ENCODE measurements at places on chromosomes 2 and 18.

- no peak for DNase-seq
Measured at GRCh38 chr18:24016643-24017042, 2.1 kb downstream of the TTC39C start.

GRCh38 chr18:77959248-77959647, 709.6 kb downstream of the GALR1 start:
- DNase-seq, result no peak

DNA sequence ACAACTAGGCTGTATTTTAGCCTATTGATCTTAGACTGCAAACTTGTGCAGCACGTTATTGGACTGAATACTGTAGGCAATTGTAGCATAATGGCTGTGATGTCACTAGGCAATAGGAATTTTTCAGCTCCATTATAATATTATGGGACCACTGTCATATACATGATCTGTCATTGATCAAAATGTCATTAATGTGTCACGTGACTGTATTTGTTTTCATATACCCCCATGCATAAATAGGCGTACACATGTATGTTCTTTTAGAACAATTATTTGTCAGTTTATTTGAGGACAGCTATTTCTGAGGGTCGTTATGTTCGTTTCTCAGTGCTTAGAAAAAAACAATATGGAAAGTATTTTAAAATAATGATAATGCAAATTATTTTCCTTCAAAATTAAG, 111.9 kb upstream of the CDH2 start:
- no peak for DNase-seq

DNA sequence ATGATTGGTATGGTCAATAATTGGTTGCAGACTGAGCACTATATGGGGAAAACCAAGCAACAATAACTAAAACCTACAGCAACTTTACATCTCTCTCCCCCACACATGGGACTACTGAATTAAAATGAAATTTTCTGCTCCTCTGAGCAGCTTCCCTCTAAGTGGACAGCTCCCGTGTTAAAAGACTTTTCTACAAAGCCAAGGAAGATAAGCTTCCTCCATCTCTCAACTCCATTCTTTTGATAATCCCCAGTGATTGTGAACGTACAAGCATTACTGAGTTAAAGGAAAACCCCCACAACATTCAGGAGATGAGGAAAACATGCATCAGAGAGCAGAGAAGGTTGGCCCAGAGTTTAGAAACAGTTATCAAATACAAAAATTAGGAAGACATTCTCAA, 21.9 kb downstream of the CCBE1 start:
- no peak for DNase-seq

GRCh38 chr2:143793381-143793780, 664.2 kb downstream of the ARHGAP15 start:
- no peak for DNase-seq

DNA sequence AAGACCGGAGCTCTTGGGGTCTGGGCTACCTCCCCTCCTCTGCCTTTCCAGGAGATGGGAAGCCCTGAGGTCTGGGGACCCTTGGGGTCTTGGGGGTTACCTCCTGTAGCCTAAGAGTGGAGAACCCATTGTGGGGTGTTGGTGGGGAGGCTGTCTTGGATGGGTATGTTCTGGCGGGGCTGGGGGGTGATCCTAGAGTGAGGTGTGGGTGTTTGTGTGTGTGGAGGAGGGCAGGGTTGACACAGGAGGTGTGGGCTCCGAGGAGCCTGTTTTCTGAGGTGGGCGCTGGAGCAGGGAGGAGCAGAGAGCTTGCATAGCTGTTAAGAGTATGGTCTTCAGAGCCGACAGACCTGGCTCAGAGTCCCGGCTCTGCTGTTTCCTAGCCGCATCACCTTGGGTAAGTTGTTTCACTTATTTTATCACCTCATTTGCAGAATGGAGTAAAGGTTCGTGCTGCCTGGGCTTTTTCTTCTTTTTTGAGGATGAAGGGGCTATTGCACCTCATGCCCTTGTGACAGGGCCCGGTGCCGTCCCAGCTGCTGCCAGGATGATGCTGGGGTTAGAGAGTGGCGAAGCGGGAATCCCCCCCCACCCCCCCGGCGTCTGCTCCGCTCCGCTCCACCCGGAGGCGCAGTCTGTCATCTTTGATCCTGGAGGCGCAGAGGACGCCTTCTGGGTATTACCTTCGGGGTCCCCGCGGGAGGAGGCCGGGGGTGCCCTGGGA, 17.2 kb downstream of the TET3 start:
- no peak for DNase-seq

GRCh38 chr2:38200598-38200997, 124.6 kb upstream of the CYP1B1 start:
- DNase-seq, result no peak
